Upper lobe of right lung (tissue), 1 donor: ENCODE measurements at places on chromosomes 7 and 10. TPM values are rescaled to one million over a fixed set of nuclear protein-coding genes. Genes with fewer than 3 reads are reported as not detected.

DNA sequence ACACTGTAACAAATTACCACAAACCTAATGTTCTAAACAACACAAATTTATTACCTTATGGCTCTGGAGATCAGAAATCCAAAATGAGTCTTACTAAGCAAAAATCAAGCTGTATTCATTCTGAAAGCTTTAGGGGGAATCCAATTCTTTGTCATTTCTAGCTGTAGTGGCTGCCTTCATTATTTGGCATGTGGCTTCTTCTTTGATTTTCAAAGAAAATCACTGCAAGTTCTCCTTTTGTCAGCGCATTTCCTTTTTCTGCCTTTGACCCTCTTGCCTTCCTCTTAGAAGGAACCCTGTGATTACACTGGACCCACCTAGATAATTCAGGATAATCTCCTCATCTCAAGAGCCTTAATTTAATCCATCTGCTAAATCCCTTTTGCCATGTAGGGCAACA lies 36.9 kb downstream of the ZPBP start:
- H3K4me3 ChIP-seq = no peak overlapping the region
- H3K27ac ChIP-seq = no peak overlapping the region
- no peaks in the 10 kb centered on the region for H3K36me3 ChIP-seq
- peaks cover 8% of the 10 kb centered on the region for H3K27me3 ChIP-seq
- H3K4me1 ChIP-seq = no peaks in the 10 kb centered on the region

- no peaks in the 10 kb centered on the region for H3K4me1 ChIP-seq
- no peaks in the 10 kb centered on the region for H3K27me3 ChIP-seq
- H3K36me3 ChIP-seq = no peaks in the 10 kb centered on the region
- no peak overlapping the region for H3K4me3 ChIP-seq
- no peak for DNase-seq
Observed at GRCh38 chr10:61197057-61197456, 253.1 kb upstream of the RHOBTB1 start.

- H3K27me3 ChIP-seq = no peaks in the 10 kb centered on the region
- H3K36me3 ChIP-seq = no peaks in the 10 kb centered on the region
- H3K4me1 ChIP-seq = no peaks in the 10 kb centered on the region
- DNase-seq = no peak
Observed at GRCh38 chr7:5452937-5453540, 29.4 kb upstream of the TNRC18 start.

DNA sequence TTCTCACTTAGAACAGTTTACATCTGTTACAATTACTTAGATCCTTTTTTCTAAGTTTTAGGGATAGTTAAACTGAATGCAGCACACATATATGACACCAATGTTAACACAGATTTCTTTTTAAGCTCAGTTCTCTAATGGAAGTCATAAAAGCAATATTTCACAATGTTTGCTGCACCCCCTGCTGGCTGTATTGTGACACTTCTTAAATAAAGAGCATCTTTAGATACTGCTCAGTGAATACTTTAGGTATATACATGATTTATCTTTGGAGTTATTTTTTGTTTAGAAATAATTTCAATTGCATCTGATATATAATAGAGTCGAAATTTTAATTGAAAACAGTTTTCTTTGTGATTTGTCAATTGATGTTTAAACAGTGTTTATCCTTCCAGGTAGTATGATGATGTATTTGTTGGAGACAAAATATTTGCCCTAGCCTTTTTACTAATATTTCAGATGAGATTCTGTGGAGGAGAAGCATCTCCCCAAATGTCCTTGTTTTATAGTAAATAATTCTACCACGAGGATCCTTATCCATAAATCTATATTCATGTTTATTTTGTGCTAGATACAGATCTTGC lies 174.4 kb downstream of the ST7 start:
- no peaks in the 10 kb centered on the region for H3K27me3 ChIP-seq
- H3K36me3 ChIP-seq = no peaks in the 10 kb centered on the region
- H3K4me3 ChIP-seq = no peak overlapping the region
- DNase-seq = no peak
- H3K27ac ChIP-seq = no peak overlapping the region

DNA sequence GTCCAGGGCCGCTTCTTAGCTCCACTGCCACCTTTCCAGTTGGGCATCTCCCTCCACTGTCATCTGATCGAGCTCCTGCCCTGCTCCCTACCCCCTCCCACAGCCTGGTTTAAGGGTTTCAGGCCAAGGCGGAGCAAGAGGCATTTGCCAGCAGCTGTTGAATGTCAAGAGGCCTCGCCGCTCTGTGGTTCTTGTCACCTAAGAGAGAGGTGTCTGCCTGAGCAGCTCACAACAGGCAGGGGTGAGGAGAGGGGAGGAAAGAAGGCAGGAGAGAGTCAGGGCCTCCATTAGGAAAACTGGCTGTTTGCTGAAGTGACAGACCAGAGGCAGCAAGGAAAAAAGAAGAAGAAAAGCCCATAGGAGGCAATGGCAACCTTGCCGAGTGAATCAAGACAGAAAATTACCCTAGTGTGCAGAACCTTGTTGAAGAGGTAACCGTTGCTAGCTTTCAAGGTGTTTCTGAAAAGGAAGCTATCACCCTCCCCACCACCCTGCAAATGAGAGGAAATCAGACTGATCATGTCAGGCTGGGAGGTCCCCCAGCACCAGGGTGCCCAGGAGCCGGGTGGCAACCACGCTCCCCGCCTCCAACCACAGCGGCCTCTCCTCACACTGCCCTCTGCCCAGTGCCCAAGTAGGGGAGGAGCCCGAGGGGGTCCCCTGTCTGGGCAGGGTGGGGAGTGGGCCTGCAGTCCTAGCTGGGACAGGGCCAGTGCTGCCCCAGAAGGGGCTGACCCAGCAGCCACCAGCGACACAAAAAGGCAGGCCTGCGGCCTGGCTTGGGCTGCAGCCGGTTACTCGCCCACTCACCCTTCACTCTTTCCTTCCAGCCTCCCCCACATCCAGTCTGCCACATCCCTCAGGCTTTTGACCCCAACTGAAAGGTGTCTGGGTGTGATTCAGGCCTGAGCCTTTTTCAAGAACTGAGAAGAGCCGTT lies 7.1 kb downstream of the GATA3 start:
- H3K4me3 ChIP-seq = no peak overlapping the region
- peaks cover 46% of the 10 kb centered on the region for H3K27me3 ChIP-seq
- no peak for DNase-seq
- no peaks in the 10 kb centered on the region for H3K36me3 ChIP-seq

DNA sequence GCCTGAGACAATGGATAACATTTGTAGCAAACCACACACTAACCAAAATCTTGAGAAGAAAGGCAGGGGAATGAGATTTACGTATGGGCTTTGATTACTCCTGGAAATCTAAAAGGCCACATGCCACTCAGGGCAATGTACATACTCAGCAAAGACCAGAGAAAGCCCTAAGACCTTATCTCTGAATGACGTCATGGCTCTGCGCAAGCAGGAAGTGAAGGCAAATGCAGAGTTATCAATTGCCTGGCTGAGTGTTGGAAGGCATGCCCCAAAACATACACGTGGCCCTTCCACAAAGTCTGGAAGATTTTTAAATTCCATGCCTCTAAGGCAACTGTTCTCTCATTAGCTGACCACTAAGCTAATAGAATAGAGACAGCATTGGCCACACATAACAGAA lies 90.9 kb upstream of the NRBF2 start:
- H3K4me1 ChIP-seq = no peaks in the 10 kb centered on the region
- H3K36me3 ChIP-seq = no peaks in the 10 kb centered on the region
- no peak overlapping the region for H3K4me3 ChIP-seq
- H3K27me3 ChIP-seq = no peaks in the 10 kb centered on the region
- DNase-seq = no peak

DNA sequence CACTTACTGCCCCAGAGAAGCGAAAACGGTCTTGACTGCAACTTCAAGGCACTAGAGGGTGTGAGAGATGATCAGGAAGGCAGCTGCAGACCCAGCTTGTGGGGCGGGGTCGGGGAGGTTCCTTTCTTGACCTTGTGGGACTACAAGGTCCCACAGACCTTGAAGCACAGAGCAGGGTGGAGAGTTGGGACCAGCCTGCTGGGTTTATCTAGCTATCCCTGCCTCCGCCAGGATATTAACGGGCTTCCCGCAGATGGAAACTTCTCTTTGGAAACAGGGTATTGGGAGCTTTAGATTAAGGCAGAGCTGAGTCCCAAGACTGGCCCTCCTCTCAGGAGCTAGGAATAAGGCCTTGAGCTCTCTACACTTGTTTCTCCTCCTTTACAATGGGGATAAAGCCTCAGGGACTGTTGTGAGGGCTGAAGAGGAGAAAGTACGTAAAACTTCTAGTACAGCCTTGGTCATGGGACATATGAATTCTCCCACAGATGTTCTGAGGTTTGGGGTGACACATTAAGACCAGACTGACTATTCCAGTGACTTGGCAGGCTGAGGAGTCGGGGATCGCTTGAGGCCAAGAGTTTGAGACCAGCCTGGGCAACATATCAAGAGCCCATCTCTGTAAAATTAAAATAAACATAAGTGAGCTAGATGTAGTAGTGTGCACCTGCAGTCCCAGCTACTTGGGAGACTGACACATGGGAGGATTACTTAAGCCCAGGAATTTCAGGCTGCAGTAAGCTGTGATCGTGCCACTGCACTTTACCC lies 153.2 kb downstream of the CDH23 start:
- DNase-seq = no peak
- no peaks in the 10 kb centered on the region for H3K27me3 ChIP-seq
- no peak overlapping the region for H3K27ac ChIP-seq
- peaks cover 3% of the 10 kb centered on the region for H3K4me1 ChIP-seq
- H3K36me3 ChIP-seq = no peaks in the 10 kb centered on the region

DNA sequence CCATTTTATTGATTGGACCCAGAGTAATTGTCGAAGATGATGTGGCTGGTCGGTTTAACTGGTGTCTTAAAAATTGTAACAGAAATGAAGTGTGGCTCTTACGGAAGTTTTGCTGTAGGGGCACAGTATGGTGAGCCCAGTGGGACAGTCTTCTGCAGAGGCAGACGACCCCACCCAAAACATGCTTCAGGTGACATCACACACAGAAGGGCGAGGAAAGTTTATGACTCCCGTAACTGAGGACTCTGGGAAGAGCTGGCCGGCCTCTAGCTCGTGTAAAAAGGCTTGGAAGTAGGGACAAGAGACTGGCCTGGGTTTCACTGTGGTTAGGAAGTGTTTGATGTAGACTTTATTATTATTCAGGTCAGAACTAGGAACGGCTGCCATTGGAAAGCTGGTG lies 73.3 kb downstream of the HTR5A start:
- no peak for DNase-seq
- H3K27me3 ChIP-seq = peaks cover 7% of the 10 kb centered on the region
- no peak overlapping the region for H3K4me3 ChIP-seq
- no peaks in the 10 kb centered on the region for H3K36me3 ChIP-seq
- H3K4me1 ChIP-seq = no peaks in the 10 kb centered on the region
- H3K27ac ChIP-seq = no peak overlapping the region

DNA sequence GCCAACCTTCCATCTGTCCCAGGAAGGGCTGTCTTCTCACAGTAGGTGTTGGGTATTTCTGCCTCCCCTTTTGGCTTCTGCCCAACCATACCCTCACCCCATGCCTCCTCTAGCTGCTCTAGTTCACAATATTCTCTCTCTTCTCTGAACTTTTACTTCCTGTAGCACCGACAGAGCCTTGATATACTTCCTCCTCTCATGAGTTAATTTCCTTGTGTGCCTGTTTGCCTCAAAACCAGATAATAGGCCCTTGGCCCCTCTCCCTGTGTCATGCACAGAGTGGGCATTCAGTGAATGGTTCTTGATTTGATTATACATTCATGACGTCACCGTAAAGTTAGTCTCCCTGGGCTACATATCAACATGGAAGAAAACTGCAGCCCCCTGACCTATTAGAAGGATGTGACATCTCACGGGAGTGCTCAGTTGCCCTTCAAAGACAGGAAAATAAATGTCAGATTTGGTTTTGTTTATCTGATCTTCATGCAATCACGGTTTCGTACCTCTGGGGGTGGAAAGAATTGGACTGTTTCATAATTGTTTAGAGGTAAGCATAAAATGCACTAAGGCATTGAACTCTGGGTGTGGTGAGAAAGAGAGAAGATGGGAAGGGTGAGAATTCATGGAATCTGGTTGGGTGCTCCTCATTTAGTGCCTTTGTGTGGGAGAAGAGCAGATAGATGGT lies 127.7 kb downstream of the ITIH5 start:
- H3K4me3 ChIP-seq = no peak overlapping the region
- H3K36me3 ChIP-seq = no peaks in the 10 kb centered on the region
- no peaks in the 10 kb centered on the region for H3K27me3 ChIP-seq
- DNase-seq = no peak
- peaks cover 10% of the 10 kb centered on the region for H3K4me1 ChIP-seq
- no peak overlapping the region for H3K27ac ChIP-seq

GRCh38 chr10:15280462-15280861 lies 90.6 kb downstream of the FAM171A1 start:
- H3K4me1 ChIP-seq = no peaks in the 10 kb centered on the region
- H3K4me3 ChIP-seq = no peak overlapping the region
- no peak overlapping the region for H3K27ac ChIP-seq
- no peaks in the 10 kb centered on the region for H3K36me3 ChIP-seq

- no peak overlapping the region for H3K4me3 ChIP-seq
- H3K36me3 ChIP-seq = peaks cover 3% of the 10 kb centered on the region
- no peak overlapping the region for H3K27ac ChIP-seq
Observed at GRCh38 chr7:92622685-92623084, 32.5 kb upstream of the FAM133B start.

DNA sequence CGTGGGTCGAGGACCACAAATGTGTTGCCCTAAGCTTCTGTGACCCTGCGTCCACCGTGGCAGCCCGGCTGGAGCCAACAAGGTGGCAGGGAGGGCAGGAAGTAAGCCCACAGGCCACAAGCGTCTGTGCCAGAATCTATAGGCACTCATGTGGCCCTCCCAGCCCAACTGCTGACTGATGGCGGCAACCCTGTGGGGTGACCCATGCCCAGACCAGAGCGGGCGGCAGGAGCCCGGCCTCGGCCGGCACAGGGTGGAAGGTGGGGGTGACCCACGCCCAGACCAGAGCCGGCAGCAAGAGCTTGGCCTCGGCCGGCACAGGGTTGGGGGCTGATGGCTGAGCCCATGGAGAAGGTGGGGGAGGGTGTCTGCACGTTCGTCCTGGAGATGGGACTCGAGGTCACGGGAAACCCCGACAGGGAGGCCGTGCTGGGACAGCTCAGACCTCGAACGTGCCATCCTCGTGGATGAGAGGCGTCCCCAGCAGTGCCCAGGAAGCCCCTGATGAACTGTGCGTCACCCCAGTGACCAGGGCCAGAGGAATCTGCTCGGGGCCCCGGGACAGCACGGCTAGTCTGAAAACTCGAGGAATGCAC lies 181.0 kb downstream of the ELFN1 start:
- no peaks in the 10 kb centered on the region for H3K36me3 ChIP-seq
- DNase-seq = peak; percentile 57
- no peaks in the 10 kb centered on the region for H3K27me3 ChIP-seq
- H3K4me1 ChIP-seq = no peaks in the 10 kb centered on the region
- H3K27ac ChIP-seq = no peak overlapping the region

DNA sequence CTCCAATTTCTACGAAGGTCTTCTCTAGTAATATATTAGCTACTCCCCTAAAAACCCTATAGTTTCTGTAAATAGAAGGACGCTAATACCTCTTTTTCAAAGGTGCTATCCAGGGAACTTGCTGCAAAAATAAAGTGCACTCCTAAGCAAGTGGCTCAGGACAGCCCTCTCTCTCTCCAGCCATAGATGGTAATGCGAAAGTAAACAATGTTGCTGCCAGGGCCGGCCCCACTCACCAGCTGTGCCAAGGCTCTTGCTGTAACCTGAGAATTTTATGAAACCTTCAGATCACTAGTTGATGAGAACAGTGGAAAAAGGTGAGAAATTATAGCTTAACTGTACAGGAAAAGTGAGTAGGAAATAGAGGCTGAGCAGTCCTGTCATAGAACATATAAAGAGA lies 10.9 kb upstream of the TAS2R39 start:
- H3K4me1 ChIP-seq = no peaks in the 10 kb centered on the region
- no peaks in the 10 kb centered on the region for H3K36me3 ChIP-seq
- peak; percentile 85 for DNase-seq
- no peak overlapping the region for H3K4me3 ChIP-seq

The SPACDR gene
- 1.8 TPM for total RNA-seq

The AOAH gene
- total RNA-seq = 20.8 TPM

The ADAM12 gene
- 0.98 TPM for total RNA-seq

The CALHM1 gene
- not detected for total RNA-seq

The RAB18 gene
- total RNA-seq = 89.2 TPM

The FAM237B gene
- total RNA-seq = not detected
